NCI-H446 (cell line): ENCODE measurements at places on chromosomes 5 and 9.
A peak's percentile ranks its signal among the peaks of the same experiment; 100 is the strongest.

DNA sequence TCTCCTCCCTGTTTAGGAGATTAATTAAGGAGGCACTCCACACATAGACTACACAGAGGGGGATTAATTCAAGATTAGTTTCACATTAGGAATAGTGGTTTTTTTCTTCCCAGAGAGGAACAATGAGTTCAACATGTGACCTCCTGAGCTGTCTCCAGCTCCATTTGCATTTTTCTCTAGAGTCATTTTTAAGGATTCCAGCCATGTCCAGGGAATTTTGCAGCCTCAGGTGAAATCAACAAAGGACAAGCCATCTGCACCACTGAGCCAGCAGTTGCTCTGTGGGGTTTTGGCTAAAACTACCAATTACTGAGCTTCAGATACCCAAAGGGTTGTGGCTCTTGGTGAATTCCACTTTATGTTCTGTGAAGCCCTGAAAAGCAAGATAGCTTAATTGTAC is 258.5 kb upstream of the PPP1R2B start:
- no peak for DNase-seq

DNA sequence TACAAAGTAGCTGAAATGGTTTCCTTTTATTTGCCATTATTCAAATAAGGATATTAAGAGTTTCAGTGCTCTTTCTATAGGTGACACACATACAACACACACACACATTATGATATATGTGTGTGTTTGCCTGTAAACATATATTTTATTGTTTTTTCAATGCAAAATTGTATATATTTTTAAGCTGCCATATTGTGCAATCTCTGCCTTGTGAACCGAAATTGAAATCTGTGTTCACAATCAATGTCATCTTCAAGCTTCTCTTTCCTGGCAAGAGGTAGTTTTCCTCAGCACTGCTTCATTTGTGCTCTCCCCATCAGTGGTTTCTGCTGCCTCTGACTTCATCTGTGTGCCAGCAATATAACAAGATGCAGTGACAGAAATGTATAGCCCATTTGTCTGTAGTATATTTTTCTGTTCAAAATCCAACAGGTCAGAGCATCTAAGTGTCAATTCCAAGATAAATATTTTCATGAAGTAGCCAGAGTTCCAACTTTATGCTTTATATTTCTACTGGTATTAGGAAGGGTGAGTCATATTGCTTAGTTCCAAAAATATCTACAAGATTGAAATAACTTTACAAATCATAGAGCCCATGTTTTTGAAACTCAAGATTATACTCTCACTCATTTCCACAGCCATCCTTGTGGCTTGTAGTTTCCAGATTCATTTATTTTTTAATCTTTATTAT is 1704.8 kb upstream of the CDH9 start:
- no peak for DNase-seq

DNA sequence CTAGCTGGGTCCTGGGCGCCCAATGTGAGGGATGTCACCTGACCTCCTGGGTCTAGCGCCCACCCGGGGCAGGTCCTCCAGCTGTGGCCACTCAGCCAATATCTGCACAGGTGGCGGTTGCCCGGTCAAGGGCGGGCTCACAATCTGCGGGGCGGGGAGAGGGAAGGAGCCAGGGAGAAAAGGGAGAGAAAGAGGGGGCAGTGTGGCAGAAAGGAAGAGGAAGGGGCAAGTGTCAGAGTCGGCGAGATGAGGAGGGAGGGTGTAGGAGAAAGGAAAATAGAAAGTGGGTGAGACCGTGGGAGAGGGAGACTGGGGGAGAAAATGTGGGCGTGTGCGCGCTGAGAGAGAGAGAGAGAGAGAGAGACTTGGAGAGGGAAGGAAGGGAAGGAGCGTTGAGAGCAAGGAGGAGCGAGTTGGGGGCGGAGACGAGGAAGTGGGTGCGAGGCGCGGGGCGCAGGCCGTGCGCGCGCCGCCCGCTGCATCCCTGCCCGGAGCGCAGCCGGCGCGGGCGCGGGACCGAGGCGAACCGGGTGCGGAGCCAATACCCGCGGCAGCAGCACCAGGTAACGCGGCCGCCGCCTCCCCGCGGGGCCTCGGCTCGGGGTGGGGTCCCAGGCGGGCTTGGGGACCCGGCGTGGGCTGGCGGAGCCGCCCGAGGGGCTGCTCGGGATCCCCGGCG is at the start of gene HRH2:
Gene HRH2, plus strand, starts transcription at position 479 of the 679 bp plus-strand sequence. CDS start 25,163 bp downstream, outside the sequence.
- no peak for DNase-seq

- DNase-seq = no peak
Observed at GRCh38 chr5:161190778-161191177, 338.8 kb upstream of the ATP10B start.

DNA sequence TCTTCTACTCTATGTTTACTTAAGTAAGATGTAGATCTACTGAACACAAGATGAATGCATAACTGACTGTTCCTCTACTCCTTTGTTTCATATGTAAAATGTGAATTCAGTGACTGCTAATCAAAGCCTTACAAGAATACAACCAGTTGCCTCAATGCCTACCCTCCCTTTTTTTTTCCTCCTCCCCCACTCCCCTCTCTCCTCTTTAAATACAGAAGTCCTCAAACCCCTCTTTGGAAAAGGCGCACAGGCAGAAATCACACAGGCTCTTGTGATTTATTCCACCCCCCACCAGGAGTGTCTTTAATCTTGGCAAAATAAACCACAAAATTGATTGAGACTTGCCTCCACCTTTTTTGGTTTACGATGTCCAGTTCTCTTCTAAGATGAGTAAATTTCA is 398.5 kb downstream of the DMAC1 start:
- no peak for DNase-seq

DNA sequence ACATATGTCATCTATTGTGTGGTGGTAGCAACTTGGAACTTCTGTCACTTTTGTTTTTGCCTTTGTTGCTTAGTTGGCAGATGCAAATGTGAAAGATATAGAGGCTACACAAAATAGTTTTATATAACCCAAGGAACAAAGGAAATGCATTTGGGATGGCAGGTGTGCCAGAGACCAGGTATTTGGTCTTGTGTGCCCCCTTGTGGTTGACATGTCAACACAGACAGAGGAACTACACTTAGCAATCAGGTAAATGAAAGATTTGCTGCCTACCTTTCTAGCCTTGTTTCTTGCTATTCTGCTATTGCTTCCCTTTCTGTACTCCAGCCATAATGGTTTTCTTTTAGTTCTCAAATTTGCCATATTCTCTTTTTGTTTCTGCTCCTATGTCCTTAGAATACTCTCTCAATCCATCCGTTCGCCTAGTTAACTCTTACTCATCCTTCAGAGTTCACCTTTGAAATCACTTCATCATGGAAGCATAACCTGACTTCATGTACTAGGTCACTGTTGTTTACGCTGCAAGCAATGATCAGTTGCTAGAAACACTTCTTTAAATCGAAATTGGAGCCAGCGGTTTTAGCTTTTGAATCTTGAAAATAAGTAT is 119.5 kb downstream of the TRPM3 start:
- peak; percentile 5 for DNase-seq

DNA sequence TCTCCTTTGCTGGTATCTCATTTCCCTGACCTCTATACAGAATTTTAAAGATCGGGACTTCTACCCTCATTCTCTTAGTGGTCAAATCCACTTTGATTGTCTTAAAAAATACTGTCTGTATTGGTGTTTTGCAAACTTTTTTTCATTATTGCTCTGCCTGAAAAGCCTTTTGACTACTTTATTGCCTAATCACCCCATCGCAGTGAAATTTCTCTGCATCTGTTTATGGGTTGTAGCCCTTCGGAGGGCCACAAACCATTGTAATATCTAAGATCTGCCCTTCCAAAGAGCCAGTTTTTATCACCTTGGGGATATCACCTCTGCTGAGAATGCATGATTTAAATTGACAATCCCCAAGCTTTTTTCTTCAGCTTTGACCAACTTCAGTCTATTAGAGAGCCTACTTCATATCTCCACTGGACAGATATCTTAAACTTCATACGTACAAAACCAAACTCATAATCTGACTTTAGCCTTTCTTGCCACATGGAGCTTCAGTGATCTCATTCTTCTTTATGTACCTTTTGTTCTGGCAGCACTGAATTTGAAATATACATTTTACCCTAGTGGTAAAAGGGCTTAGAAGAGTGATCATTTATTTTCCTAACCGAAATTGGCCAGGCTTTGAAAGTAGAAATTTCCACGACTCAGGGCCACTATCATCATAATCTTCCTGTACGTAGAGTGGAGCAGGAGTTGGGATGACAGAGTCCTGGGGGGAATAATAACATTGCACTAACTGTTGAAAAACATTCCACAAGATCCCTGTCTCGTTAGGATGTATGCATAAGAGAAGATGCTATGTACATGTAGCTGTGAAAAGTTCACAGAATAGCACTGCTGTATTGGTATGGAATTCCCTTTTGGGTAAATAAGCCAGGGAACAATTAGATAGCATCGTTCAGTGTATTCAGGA is 21.4 kb downstream of the KIF2A start:
- DNase-seq = no peak

DNA sequence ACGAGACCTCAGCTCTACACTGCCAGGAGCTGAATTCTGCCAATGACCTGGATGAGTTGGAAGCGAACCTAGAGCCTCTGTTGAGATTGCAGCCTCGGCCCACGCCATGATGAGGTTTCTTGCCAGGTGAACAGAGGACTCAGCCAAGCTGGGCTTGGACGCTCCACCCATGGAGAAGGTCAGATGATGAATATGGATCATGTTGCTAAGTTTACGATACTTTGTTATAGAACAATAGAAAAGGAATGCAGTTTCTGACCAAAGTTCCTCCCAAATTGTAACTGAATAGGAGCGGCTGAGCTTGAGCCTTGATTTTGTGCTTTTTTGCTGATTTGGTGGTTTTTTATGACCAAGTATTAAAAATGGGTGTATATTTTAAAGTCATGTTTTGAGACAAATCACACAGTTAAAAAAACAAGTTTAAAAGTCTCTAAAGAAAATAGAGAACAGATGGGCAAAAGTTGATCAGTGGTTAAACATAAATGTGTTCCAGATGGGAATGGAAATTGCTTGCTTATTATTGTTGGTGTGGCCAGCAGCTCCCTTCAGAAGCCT is 32.9 kb downstream of the ROPN1L start:
- DNase-seq = peak; percentile 41

- no peak for DNase-seq
Observed at GRCh38 chr5:112923148-112923917, 1.3 kb upstream of the REEP5 start.

GRCh38 chr9:84668196-84669012 is 1.1 kb upstream of the NTRK2 start:
- no peak for DNase-seq

- DNase-seq = no peak
Observed at GRCh38 chr5:176578391-176578808, 29.3 kb downstream of the CDHR2 start.

- no peak for DNase-seq
Observed at GRCh38 chr9:88829276-88829675, 162.0 kb upstream of the S1PR3 start.

- DNase-seq = no peak
Observed at GRCh38 chr9:114311571-114312512, 11.1 kb upstream of the ORM1 start.

DNA sequence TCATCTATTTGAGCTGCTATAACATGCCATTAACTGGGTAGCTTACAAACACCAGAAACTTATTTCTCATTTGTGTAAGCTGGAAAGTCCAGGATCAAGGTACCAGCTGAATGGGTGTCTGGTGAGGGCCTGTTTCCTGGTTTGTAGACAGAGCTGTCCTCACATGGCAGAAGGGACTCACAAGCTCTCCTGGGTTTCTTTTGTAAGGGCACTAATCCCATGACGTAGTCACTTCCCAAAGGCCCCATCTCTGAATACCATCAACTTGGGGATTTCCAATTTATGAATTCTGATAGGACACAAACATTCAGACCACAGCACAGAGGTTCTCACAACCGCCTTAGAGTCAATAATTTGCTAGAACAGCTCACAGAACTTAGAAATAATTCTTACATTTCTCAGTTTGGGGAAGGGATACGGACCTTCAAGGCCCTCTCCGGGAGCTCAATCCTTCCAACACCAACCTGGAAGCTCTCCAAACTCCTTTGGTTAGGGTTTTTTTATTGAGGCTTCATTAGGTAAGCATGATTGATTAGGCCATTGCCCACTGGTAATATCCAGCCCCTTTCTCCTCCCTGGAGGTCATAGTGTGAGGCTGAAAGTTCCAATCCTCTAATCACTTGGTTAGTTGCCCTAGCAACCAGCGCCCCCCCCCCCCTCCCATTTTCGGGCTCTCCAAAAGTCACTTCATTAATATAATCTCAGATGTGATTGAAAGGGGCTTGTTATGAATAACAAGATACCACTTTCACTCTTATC is 7.6 kb upstream of the DNAJA1 start:
- no peak for DNase-seq

- DNase-seq = no peak
Observed at GRCh38 chr5:58262226-58262625, 197.7 kb downstream of the PLK2 start.

- DNase-seq = no peak
Observed at GRCh38 chr5:32536246-32536645, 49.1 kb upstream of the SUB1 start.

GRCh38 chr5:6767481-6768063 is 54.3 kb downstream of the TENT4A start:
- no peak for DNase-seq

DNA sequence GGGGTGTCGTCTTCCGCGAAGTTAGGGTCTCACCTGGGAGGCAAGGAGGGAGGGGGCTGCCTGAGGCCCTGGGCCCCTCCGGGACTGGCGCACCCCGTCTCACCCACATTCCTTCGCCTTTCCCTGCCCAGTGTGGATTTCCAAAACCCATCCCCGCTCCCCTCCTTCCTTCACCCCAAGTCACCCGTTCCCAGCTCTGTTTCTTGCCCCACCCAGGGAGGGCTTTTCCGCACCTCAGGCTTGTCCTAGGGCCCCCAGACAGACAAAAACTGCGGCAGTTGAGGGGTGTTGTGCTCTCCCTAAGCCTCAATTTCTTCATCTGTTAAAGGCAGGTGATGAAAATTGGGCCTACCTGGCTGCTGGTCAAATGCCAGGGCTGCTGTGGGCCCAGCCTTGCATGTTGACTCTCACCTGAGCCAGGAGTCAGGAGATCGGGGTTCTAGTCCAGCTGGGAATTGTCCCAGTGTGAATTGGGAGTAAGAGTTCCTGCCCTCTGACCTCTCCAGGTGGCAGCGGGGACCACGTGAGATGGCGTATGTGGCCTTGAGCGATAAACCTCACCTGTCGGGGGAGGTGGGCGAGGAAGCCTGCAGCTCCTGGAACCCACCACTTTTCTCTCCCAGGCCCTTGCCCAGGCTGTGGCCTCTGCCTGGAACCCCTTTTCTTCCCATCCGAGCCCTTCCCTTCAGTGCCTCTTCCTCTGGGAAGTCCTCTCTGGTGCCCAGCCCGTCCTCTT is 143.4 kb upstream of the IER5L start:
- DNase-seq = no peak

- no peak for DNase-seq
Observed at GRCh38 chr5:171166766-171167165, 142.3 kb upstream of the TLX3 start.

GRCh38 chr9:37128051-37128450 is 7.7 kb downstream of the ZCCHC7 start:
- DNase-seq = no peak
